Activated CD4-positive, alpha-beta T cell treated with anti-CD3 and anti-CD28 coated beads for 36 hours (primary cell): ENCODE measurements at places on chromosomes 2 and 18. TPM values are rescaled to one million over a fixed set of nuclear protein-coding genes. Genes with fewer than 3 reads are reported as not detected.

Gene CHRND
- not detected for total RNA-seq

Gene LRATD1
- total RNA-seq, result not detected

Gene KCNE4
- not detected for total RNA-seq

Gene COL5A2
- 0.50 TPM for total RNA-seq

Gene AOX1
- total RNA-seq, result 0.82 TPM

Gene LHCGR
- total RNA-seq, result not detected

Gene COLEC12
- total RNA-seq, result not detected

Gene TNFRSF11A
- 6.9 TPM for total RNA-seq

Gene UCN
- 1.4 TPM for total RNA-seq
